ENCODE measurements at places on chromosomes 7 and 10.

GRCh38 chr7:81140252-81140651 lies 221.4 kb upstream of the SEMA3C start:
- DNase-seq = no peak

GRCh38 chr10:66505003-66505657 lies 420.7 kb upstream of the LRRTM3 start:
- no peak for DNase-seq

DNA sequence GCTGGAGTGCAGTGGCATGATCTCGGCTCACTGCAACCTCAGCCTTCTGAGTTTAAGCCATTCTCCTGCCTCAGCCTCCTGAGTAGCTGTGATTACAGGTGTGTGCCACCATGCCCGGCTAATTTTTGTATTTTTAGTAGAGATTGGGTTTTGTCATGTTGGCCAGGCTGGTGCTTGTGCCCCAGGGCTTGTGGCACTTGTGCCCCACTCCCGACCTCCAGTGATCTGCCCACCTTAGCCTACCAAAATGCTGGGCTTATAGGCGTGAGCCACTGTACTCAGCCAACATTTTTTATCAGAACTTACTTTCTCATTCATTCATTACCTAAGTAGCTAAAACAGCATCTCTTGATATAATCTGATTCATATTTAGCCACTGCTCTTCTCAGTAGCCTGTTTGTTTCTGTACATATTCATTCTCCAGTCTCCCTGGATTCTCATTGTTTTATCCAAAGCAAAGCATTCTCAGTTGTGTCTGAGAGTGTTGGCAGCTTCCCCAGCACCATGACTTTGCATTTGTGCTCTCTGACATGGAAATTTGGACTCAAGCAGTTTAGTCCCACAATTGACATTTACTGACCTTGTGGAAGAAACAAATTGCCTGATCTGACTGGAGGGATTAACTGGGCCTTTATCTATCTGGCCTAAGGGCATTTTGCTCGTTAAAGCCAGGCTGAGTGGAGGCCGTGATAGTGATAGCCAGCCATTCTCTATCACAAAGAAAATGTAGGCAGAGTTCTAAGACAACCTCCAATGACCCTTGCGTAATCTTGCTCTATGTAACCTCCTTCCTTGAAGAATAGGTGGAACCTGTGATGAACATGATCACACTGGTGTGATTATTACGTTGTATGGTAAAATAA lies 44.9 kb downstream of the AKR1B15 start:
- DNase-seq = peak; percentile 95

DNA sequence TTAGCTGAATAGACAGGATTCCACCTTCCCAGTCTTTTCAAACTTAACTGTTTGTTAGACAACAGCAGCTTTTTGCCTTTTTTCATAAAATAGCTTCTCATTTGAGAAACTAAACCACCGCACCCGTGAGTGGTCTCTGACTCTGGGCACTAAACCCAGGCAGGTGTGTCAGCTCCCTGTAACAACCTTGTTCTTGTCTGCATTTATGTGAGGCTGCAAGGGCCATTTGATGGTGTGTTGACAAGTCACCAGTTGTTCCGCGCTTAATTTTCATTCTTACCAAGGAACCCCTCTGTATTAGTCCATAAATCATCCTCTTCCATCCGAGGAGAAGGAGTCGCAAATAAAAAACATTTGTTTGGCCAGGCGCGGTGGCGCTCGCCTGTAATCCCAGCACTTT lies 1.5 kb downstream of the STOX1 start:
- no peak for DNase-seq

GRCh38 chr10:31770307-31770902 lies 158.2 kb downstream of the ARHGAP12 start:
- no peak for DNase-seq

DNA sequence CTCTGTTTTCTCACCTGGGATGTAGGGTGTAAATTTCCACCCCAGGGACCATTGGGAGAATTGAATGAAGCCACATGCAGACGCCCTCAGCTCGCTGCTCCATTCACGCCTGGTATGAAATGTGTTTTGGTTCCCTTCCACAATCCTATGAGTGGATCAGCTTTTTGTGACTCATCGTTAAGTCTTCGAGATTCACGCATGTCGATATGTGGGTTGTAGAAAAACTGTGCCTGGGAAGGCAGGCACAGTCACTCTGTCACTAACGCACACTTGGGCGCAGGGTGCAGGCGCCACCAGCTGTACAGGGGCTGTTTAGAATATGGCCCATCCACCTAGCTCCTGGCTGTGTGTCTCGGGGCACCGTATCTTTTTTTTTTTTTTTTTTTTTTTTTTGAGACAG lies 64.2 kb upstream of the SH2B2 start:
- DNase-seq = no peak
